CD8-positive, alpha-beta memory T cell (primary cell): ENCODE measurements at places on chromosomes 1 and 21. TPM values are rescaled to one million over a fixed set of nuclear protein-coding genes. Genes with fewer than 3 reads are reported as not detected.

The TSSK3 gene
- 1.1 TPM for total RNA-seq

DNA sequence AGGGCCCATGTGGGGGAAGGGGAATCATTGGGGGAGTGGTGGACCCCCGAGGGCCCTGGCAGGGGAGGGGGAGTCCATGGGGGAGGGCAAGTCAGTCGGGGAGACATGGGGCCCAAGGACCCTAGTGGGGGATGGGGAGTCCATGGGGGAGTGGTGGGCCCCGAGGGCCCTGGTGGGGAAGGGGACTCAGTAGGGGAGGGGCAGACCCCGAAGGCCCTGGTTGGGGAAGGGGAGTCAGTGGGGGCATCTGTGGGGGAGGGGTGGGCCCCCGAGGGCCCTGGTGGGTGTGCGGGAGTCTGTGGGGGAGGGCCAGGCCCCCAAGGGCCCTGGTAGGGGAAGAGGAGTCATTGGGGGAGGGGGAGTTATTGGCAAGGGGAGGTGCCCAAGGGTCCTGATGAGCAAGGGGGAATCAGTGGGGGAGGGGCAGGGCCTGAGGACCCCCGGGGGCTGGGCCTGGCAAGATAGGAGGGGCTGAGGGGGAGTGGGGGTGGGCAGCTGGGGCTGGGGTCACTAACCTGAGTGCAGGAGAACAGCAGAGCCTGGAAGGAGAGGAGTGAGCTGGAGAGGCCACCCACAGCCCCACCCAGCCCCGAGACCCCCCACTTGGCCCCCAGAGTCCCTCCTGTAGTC is 2.1 kb downstream of the MXRA8 start:
- DNase-seq = no peak

GRCh38 chr1:162285149-162285561 is 91.5 kb downstream of the SPATA46 start:
- no peak for DNase-seq

DNA sequence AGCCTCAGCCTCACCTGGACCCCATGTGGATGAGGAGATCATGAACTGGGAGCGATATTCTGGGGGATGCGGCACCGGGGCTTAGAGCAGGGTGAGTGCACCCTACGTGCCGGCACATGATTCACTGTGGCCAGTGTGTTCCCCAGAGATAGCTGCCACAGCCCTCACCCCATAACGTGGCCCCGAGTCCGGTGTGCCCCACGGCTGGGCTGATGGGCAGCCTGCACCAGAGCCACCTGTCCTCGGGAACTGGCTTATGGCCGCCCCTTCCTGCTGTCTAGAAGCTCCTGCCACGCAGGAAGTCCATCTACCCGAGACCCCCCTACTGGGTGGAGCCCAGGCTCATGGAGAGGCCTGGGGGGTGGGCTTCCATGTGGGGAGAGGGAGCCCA is 39.1 kb upstream of the SLC19A1 start:
- DNase-seq = no peak

DNA sequence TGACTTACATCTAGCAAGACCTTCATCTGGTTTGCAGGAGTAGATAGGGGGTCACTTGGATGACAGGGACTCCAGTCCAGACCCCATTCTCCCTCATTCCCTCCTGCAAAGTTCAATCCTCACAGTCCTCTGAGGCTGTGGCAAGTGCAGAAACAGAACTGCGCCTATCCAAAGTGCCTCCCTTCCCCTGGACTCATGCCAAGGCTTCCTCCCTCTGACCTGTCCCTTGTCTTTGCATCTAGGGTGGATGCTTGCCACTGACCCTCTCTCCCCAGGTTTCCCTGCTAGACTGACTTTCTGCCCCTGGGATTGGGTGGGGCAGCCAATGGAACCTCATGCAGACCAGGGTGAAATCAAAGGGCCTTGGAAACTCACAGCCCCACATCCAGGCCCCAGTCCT is 18.7 kb downstream of the PRAMEF1 start:
- no peak for DNase-seq

The ZYG11B gene
- total RNA-seq = 11.9 TPM

The EXTL1 gene
- not detected for total RNA-seq

DNA sequence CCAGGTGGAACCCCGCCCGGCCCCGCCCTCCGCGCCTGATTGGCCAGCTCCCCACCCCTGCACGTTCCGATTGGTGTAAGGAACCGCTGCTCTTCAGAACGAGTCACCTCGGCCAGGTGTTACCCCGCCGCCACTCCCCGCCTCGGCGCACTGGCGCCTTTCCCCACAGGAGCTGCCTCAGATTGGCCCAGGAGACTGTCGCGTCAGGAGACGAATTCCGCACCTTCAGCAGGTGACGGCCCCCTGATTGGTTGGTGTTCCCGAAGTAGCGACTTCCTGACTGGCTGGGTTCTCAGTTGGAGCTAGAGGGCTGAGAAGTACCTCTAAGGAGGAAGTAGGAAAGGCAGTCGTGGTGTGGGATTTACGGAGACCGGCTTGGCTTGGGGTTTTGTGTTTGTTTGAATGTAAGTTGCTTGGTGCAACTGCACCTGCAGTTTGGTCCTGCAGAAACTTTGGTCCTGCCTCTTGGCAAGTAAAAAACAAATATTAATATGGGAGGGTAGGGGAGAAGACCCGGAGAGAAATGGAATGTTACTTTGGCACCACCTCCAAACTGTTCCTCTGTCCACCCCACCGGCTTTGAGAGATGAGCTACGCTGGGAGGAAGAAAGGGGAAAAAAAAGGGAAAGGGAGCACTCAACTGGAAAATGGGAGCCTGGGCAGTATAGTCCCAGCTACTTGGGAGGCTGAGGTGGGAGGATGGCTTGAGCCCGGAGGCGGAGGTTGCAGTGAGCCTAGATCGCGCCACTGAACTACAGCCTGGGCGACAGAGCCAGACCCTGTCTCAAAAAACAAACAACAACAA is 415 bp upstream of the F11R start:
- peak; percentile 95 for DNase-seq
